ENCODE measurements at places on chromosomes 3 and 15.

GRCh38 chr15:73695773-73696640 lies 11.8 kb downstream of the CD276 start:
- no peak overlapping the region for H3K4me3 ChIP-seq
- peaks cover 15% of the 10 kb centered on the region for H3K4me1 ChIP-seq
- H3K27me3 ChIP-seq = peaks cover 6% of the 10 kb centered on the region

DNA sequence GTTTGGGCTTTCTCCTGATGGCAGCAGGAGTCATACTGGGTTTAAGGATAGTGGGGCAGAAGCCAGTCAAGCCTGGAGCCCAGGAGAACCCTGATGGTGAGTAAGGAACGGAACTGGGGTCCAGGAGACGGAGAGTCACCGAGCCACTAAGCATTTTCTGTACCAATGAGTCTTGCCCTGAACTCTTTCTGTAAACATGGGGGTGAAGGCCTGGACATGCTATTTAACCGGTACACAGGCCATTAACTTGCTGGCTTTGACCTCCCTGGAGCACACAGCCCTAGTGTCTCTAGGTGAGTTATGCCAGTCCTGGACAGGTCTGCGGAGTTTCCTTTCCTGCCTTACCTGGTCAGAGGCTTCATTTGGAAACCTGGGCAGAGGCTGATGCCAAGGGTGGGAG lies 3.9 kb downstream of the SLC6A6 start:
- H3K4me3 ChIP-seq = no peak overlapping the region
- no peaks in the 10 kb centered on the region for H3K27me3 ChIP-seq
- H3K27ac ChIP-seq = no peak overlapping the region
- no peak for DNase-seq
- peaks cover 3% of the 10 kb centered on the region for H3K36me3 ChIP-seq

DNA sequence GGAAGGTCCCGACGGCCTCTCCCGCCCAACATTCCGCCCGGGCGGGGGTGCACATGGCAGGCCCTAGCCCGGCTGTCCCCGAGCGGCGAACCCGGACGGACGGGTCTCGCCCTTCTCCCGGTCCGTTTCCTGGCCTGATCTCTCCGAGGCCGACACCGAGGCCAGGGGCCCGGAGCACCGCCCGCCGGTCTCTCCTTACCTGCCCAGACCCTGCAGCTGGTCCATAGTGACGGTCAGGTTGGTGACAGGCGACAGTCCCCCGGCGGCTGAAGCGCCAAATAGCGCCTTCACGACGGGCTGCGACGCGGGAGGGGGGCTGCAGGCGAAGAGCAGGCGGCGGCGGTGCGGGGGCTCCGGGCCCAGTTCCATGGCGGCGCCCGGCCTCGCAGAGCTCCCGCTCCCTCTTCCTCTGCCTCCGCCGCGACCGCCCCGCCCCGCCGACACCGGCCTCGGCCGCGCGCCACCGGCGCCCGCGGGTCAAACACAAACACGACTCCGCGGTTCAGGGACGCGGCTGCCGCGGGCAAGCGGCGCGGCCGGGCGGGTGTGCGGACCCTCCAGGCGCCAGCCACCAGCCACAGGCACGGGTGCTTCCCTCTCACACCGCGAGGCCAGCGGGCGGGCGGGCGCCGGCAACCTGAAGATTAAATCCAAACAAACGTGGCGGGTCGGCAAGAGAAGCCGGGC lies 495 bp downstream of the CDC25A start:
- H3K4me1 ChIP-seq = peaks cover 4% of the 10 kb centered on the region
- H3K27ac ChIP-seq = no peak overlapping the region
- no peak for DNase-seq
- H3K27me3 ChIP-seq = no peaks in the 10 kb centered on the region
- H3K4me3 ChIP-seq = peak overlapping the region; percentile 79

GRCh38 chr3:88725440-88726165 lies 381.8 kb upstream of the EPHA3 start:
- no peak overlapping the region for H3K27ac ChIP-seq
- no peaks in the 10 kb centered on the region for H3K4me1 ChIP-seq
- no peak overlapping the region for H3K4me3 ChIP-seq
- no peak for DNase-seq
- no peaks in the 10 kb centered on the region for H3K27me3 ChIP-seq
- H3K36me3 ChIP-seq = no peaks in the 10 kb centered on the region

DNA sequence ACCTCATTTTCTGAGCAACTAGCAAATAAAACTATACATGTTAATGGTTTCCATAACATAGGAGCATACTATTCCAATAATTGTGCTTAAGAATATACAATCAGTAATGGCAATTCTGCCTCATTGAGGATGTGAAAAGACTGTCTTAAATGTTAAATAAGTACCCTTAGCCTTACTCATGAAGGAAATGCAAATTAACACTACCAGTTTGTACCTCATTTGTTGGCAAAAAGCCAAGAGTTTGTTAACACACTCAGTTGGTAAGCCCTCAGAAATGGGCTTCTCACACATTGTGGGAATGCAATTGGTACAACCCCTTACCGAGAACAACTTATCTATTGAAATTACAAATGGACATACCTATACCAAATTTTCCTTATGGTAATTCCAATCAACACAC lies 9.2 kb upstream of the STT3B start:
- H3K27ac ChIP-seq = no peak overlapping the region
- peaks cover 8% of the 10 kb centered on the region for H3K4me1 ChIP-seq
- DNase-seq = no peak
- no peaks in the 10 kb centered on the region for H3K36me3 ChIP-seq
- no peak overlapping the region for H3K4me3 ChIP-seq

- H3K36me3 ChIP-seq = no peaks in the 10 kb centered on the region
- DNase-seq = no peak
- H3K27me3 ChIP-seq = no peaks in the 10 kb centered on the region
- no peaks in the 10 kb centered on the region for H3K4me1 ChIP-seq
Measured at GRCh38 chr3:13590841-13591520, 42.1 kb downstream of the FBLN2 start.

DNA sequence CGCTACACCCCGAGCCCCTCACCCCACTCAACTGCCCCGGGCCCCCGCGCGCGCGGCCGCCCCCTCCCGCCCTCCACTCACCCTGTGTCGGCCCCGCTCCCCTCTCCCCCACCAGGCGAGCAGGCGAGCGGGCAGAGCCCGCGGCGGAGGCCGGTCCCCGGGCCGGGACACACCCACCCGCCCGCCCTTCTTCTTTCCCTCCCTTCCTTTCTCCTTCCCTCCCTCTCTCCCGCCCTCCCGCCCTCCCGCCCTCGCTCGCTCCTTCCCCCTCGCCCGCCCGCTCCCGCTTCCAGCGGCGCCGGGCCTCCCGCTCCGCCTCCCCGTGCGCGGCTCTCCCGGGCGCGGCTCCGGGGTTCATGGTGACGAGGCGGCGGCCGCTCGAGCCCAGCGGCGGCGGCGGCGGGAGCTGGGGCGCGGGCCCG lies at the start of gene CTDSPL:
Gene CTDSPL, plus strand, starts transcription at position 261 of the 422 bp plus-strand sequence. CDS start 320 bp downstream, outside the sequence.
- H3K4me3 ChIP-seq = peak within 1 kb of the TSS; percentile 68
- H3K36me3 ChIP-seq = no peaks in the 10 kb centered on the region
- peaks cover 17% of the 10 kb centered on the region for H3K4me1 ChIP-seq
- DNase-seq = no peak
- peaks cover 3% of the 10 kb centered on the region for H3K27me3 ChIP-seq

DNA sequence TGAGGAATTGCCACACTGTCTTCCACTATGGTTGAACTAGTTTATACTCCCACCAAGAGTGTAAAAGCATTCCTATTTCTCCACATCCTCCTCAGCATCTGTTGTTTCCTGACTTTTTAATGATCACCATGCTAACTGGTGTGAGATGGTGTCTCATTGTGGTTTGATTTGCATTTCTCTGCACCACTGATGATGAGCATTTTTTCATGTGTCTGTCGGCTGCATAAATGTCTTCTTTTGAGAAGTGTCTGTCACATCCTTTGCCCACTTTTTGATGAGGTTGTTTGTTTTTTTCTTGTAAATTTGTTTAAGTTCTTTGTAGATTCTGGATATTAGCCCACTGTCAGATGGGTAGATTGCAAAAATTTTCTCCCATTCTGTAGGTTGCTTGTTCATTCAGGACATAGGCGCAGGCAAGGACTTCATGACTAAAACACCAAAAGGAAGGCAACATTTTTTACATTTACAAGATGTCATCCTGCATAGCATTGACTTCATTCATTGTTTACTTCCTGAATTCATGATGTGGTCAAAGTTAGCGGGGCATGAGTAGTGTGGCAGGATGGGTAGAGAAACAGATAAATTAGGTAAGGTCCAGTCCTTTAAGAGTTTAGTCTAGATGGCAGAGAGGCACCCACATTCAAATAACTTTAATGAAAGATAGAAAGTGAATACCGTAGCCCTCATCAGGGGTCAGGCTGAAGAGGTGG lies 45.1 kb upstream of the LPP start:
- H3K4me3 ChIP-seq = no peak overlapping the region
- DNase-seq = no peak
- H3K4me1 ChIP-seq = no peaks in the 10 kb centered on the region
- H3K27me3 ChIP-seq = no peaks in the 10 kb centered on the region

- H3K4me1 ChIP-seq = no peaks in the 10 kb centered on the region
- H3K4me3 ChIP-seq = no peak overlapping the region
- no peak for DNase-seq
Measured at GRCh38 chr15:62472616-62473299, 307.7 kb upstream of the C2CD4B start.

GRCh38 chr3:175416600-175416999 lies 557.5 kb downstream of the NAALADL2 start:
- H3K4me3 ChIP-seq = no peak overlapping the region
- no peaks in the 10 kb centered on the region for H3K27me3 ChIP-seq
- H3K4me1 ChIP-seq = no peaks in the 10 kb centered on the region
- no peak for DNase-seq
- H3K36me3 ChIP-seq = no peaks in the 10 kb centered on the region

DNA sequence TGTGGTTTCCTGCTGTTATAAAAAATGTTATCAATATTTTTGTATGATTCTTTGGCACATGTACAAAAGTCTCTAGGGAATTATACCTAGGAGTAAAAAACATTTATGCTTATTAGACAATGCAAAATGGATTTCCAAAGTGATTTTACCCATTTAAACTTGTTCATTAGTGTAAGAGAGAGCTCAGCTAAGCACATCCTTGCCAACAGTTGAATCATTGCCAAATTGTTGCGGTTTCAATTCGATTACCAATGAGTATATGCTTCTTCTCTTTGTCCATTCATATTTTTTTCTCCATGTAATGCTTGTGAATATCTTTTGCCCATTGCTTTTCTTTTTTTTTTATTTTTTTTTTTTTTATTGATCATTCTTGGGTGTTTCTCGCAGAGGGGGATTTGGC lies 17.2 kb downstream of the CASR start:
- no peak overlapping the region for H3K4me3 ChIP-seq
- no peaks in the 10 kb centered on the region for H3K27me3 ChIP-seq
- DNase-seq = no peak
- H3K4me1 ChIP-seq = no peaks in the 10 kb centered on the region
- H3K36me3 ChIP-seq = no peaks in the 10 kb centered on the region

- H3K4me1 ChIP-seq = no peaks in the 10 kb centered on the region
- H3K36me3 ChIP-seq = peaks cover 6% of the 10 kb centered on the region
- no peak overlapping the region for H3K27ac ChIP-seq
- DNase-seq = no peak
Measured at GRCh38 chr3:195711813-195712534, 8.8 kb upstream of the MUC20 start.

GRCh38 chr3:111968319-111969054 lies 10.3 kb upstream of the ABHD10 start:
- H3K36me3 ChIP-seq = no peaks in the 10 kb centered on the region
- DNase-seq = no peak
- H3K27ac ChIP-seq = no peak overlapping the region
- no peak overlapping the region for H3K4me3 ChIP-seq
- H3K4me1 ChIP-seq = no peaks in the 10 kb centered on the region

DNA sequence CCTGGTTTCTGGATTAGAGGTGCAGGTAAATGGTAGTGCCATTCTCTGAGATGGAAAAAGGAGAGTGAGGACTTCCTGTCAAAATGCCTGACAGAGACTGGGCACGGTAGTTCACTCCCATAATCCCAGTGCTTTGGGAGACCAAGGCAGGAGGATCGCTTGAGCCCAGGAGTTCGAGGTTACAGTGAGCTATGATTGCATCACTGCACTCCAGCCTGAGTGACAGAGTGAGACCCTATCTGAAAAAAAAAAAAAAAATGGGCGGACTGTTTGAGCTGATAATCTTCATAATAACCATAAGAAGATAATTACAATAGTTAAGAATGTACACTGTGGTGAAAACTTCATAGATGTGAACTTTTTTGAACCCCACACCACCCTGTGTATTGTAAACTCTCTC lies 44.2 kb downstream of the HRH1 start:
- no peak for DNase-seq
- H3K4me1 ChIP-seq = no peaks in the 10 kb centered on the region
- no peak overlapping the region for H3K27ac ChIP-seq
- H3K36me3 ChIP-seq = no peaks in the 10 kb centered on the region
- H3K27me3 ChIP-seq = no peaks in the 10 kb centered on the region
- H3K4me3 ChIP-seq = no peak overlapping the region

GRCh38 chr3:122994954-122995353 lies 32.6 kb downstream of the SEMA5B start:
- H3K4me3 ChIP-seq = no peak overlapping the region
- no peaks in the 10 kb centered on the region for H3K4me1 ChIP-seq
- DNase-seq = no peak

DNA sequence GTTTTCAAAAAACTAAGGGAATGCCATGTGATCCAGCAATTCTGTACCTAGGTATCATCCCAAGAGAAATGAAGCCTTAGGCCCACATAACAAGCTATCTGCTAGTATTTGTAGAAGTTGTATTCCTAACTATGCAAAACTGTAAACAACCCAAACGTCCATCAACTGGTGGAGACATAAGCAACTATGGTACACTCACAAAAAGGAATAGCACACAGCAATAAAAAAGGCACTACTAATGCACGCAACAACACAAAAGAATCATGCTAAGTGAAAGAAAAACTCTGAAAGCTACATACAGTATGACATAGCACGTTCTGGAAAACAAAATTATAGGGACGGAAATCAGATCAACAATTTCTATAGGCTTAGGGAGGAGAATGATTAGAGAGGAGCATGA lies 15.3 kb downstream of the USP50 start:
- no peaks in the 10 kb centered on the region for H3K4me1 ChIP-seq
- no peak for DNase-seq
- no peak overlapping the region for H3K4me3 ChIP-seq
- no peaks in the 10 kb centered on the region for H3K27me3 ChIP-seq

- no peak overlapping the region for H3K4me3 ChIP-seq
- H3K27ac ChIP-seq = no peak overlapping the region
- H3K36me3 ChIP-seq = no peaks in the 10 kb centered on the region
Measured at GRCh38 chr15:38707802-38708671, 143.4 kb upstream of the RASGRP1 start.

GRCh38 chr15:64247906-64248541 lies 85.2 kb upstream of the PPIB start:
- H3K27ac ChIP-seq = no peak overlapping the region
- no peak overlapping the region for H3K4me3 ChIP-seq
- H3K36me3 ChIP-seq = no peaks in the 10 kb centered on the region
- DNase-seq = no peak
- H3K4me1 ChIP-seq = no peaks in the 10 kb centered on the region

GRCh38 chr3:191982481-191982880 lies 521.5 kb downstream of the PYDC2 start:
- H3K27ac ChIP-seq = no peak overlapping the region
- H3K4me1 ChIP-seq = no peaks in the 10 kb centered on the region
- no peaks in the 10 kb centered on the region for H3K27me3 ChIP-seq
- H3K36me3 ChIP-seq = no peaks in the 10 kb centered on the region

GRCh38 chr15:80246425-80246894 lies 5.6 kb downstream of the CTXND1 start:
- no peaks in the 10 kb centered on the region for H3K27me3 ChIP-seq
- no peak overlapping the region for H3K4me3 ChIP-seq
- no peak overlapping the region for H3K27ac ChIP-seq

- no peaks in the 10 kb centered on the region for H3K4me1 ChIP-seq
- no peaks in the 10 kb centered on the region for H3K27me3 ChIP-seq
- H3K36me3 ChIP-seq = no peaks in the 10 kb centered on the region
- H3K27ac ChIP-seq = no peak overlapping the region
- DNase-seq = no peak
- no peak overlapping the region for H3K4me3 ChIP-seq
Measured at GRCh38 chr15:46548989-46549388, 914.2 kb downstream of the SQOR start.

Measured in effector memory CD4-positive, alpha-beta T cell (primary cell).